GOT3 (cell line): ENCODE measurements at places on chromosomes 11 and 22.

DNA sequence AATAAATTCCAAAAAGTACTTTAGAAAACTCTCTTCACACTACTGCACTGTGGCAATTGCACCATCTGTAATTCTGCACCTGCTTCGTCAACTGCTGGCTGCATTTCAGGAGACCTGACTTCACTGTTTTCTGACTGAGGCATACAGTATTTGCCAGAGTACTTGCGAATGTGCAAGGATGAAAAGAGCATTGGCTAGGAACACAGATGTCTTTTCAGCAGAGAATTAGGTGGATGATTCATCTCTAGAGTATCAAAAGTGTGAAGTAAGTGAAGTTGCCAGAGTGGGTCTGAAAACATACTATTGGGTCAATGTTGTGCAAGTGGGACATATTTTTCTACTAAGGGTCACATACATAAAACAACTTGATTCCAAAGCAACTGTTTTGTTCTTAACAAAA is 427.5 kb upstream of the CCDC90B start:
- no peak for DNase-seq

DNA sequence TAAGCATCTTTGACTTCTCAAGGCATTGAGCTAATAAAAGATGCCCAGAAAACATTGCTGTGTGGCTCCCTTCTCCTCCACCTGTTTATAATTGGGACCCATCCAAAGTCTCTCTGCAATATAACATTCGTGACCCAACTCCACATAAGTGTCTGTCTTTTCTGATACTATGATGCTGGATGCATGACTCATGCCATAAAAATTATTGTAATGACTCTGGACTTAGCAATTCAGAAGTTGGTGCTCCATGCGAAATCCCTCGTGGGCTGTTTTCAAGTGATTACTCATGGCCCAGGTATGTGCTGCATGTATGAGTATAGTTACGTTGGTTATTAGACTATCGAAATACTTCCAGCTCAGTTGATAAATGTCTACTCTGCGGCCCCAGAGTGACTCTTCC is 11.7 kb downstream of the FJX1 start:
- no peak for DNase-seq

DNA sequence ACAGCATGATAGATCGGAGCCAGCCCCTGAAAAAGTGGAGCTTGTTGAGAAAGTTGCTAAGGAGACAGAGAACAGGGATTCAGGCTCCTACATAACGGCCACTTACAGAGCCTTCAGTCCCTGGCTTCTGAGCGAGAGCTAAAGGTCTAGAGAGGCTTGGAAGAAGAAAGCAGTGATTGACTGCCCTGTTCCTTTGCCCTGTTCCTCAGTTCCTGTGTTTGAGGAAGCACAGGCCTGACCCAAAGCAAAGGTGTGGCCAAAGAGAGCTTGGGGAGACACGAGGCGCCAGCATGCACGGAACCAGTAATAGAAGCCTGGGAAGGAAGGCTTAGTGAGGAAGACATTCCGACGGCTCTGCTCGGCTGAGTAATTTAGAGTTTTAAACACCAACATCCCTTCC is 74.1 kb upstream of the CSNK2A3 start:
- DNase-seq = no peak

DNA sequence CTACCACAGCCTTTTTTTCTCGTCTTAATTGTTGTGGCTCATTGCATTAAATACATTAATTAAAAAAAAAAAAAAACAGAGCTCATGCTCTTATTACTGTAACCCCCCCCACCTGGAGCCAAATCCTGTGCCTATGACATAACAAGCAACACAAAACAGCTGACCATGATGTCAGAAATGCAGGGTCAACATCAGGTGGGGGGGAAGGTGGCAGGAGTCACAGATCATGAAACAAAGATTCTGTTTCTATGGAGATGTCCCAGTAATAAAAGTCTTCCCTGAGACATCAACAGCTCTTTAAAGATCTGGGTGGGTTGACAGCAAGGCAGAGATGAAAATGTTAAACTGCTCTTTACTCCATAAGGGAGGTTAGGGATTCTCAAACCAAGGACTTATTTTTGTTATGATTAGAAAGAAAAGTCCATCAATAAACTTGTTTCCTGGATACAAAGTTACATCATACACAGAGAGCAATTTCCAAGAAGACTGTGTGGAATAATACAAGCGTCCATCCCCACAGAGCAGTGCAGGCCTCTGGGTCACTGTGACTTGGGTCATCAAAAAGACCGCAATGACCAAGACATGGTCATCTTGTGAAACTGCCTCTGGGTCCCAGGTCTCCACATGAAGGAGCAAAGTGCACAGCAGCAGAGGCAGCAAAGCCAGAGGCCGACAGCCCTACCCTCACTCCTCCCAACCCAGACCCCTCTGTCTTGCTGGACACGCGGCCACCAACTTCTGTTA is 42.7 kb upstream of the CYP2D6 start:
- no peak for DNase-seq

DNA sequence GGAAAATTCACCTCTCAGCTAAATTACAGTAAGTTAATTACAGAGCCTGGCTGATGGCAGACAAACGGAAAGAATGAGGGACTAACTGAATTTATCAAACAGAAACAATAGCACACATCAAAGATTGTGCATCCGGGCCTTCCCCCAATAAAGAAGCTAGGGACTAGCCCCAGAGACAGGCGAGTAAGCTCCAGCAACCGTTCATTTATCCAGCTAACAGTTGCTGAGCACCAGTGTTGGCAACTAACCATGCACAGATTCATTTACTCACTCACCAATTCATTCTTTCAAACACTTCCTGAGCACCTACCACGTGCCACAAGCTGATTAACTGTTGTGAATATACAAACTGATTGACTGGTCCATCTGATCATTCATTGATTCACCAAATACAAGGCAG is 51.2 kb downstream of the SMCO4 start:
- DNase-seq = no peak

GRCh38 chr11:65786786-65787636 is at the start of gene OVOL1:
TSS of gene OVOL1 (plus strand) at chr11:65787063. CDS start at chr11:65787374, 311 bp downstream.
- no peak for DNase-seq

DNA sequence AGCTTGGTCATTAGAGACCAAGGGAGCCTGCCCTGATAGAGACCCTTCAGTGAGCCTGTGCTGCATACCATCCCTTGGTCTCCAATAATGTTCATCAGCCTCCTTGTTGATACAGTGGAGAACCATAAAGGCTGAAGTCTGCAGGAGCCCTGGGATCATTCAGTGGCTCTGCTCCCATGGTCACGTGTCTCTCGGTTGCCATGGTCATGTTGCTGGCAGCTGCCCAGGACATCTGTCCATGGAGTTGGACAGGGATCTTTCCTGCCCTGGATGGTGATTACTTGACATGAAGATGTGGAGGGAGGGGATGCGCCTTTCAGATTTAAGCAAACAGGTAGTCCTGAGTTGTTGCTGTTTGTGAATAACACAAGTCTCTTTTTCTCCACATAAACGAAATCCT is 38.2 kb downstream of the CYB5R2 start:
- no peak for DNase-seq

DNA sequence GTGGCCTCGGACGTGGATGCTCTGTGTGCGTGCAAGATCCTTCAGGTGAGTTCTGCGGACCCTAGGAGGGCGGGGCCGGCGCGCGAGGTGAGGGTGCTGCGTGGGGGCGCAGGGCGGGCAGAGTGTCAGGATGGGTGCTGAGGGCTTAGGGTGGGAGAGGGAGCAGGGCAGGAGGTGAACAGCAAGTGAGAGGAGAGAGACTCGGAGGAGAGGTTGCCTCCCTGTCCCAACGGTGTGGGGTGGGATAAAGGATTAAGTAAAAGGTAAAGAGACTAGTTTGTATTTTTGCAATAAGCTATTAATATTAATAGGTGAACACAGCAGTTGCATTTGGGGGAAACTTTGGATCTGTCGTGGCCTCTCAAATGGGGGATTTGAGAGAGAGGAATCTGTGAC is 451 bp downstream of the CDC45 start:
- DNase-seq = no peak

DNA sequence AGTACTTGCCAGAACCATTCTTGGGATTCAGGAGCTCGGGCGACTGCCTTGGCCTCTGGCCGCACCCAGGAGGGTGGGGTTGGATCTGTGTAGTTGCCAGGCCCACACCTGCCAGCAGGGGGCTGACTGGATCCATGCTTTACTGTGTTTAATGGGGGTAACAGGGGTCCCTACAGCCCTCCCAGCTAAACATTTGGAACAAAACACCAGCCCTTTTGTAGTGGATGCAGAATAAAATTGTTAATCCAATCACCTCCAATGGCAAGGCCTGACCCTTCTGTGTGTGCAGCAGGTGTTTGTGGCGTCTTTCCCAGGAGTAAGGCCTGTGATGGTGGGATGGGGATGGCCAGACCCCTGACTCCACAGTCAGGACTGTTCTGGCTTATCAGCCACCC is 22.5 kb downstream of the SUN2 start:
- no peak for DNase-seq

GRCh38 chr11:126810776-126811175 is 189.8 kb downstream of the KIRREL3 start:
- DNase-seq = no peak

GRCh38 chr11:117197516-117198456 is 1.4 kb upstream of the TAGLN start:
- no peak for DNase-seq

DNA sequence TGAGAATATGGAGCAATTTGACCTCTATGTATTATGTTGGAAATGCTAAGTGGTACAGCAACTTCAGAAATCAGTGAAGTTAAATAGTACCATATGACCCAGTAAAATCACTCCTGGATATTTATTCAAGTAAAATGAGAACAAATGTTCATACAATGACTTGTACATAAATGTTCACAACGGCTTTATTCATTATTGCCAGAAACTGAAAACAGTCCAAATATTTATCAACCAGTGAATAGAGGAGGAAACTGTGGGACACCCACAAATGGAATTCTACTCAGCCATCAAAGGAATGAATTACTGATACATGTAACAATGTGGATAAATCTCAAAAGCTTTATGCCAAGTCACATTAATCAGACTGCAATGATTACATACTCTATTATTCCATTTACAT is 416.3 kb downstream of the AASDHPPT start:
- no peak for DNase-seq

GRCh38 chr22:38120359-38121110 is 10.1 kb upstream of the BAIAP2L2 start:
- no peak for DNase-seq

DNA sequence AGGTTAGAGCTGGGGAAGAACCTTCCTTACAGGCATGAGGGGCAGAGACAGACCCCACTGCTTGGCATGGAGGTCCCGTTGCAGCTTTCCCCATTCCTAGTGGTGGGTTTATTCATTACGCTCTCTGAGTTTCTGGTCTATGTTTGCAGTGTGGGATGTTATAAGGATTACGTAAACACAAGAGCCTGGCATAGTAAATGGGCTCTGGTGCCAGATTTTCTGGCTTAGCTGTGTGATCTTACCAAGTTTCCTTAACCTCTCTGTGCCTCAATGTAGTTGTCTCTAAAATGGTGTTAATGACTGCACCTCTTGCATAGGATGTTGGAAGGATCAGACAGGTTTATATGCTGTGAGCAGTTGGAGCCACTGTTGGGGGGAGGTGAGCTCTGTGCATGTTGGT is 15.1 kb downstream of the DTX4 start:
- no peak for DNase-seq

- DNase-seq = no peak
Measured at GRCh38 chr11:57885298-57886050, 123.9 kb downstream of the CTNND1 start.

- DNase-seq = no peak
Measured at GRCh38 chr11:42225664-42226063, 766.2 kb upstream of the LRRC4C start.

- no peak for DNase-seq
Measured at GRCh38 chr22:45469281-45470073, 33.2 kb upstream of the FBLN1 start.

- DNase-seq = no peak
Measured at GRCh38 chr11:95922099-95922498, 1.8 kb downstream of the MTMR2 start.

- no peak for DNase-seq
Measured at GRCh38 chr11:12269446-12270214, 107.7 kb upstream of the PARVA start.
